ENCODE measurements at places on chromosomes 5 and 9.

DNA sequence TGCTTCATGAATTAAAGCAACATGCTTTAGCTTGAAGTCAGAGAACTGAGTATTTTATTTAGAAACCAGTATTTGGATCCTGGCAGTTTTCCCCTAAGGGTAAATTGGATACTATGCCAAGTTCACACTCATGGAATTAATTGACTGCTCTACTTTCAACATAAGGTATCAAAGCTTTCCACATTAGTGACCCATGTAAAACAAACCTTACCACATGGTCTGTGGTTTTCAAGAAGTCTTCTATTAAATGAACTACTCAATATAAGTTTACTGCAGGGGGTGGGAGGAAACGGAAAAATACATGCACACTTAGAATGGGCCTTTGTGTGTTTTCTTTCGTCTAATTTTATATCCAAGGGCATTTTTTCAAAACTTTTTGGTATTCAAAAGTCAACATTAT is 232.0 kb upstream of the FBXL7 start:
- DNase-seq, result no peak

GRCh38 chr9:104608336-104608735 is 2.9 kb upstream of the OR13C2 start:
- DNase-seq, result peak; percentile 0

GRCh38 chr5:102807878-102808502 is 52.9 kb downstream of the PAM start:
- no peak for DNase-seq

DNA sequence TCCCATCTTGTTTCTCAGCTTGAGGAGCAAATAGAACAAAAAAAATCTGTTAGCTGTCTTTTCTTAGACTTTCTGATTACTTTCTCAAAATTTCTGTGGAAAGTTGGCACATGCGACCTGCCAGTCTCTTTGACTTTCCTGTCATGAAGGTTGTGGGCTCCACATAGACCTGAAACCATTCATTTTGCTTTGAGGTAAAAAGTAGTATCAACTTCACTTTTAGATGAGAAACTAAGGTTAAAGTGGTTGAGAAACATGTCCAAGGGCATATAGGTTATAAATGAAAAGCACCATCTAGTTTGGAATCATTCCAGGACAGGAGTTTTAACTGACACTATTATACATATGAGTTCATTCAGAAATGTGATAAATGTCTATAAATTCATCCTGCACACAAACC is 42.7 kb downstream of the ST8SIA4 start:
- no peak for DNase-seq

DNA sequence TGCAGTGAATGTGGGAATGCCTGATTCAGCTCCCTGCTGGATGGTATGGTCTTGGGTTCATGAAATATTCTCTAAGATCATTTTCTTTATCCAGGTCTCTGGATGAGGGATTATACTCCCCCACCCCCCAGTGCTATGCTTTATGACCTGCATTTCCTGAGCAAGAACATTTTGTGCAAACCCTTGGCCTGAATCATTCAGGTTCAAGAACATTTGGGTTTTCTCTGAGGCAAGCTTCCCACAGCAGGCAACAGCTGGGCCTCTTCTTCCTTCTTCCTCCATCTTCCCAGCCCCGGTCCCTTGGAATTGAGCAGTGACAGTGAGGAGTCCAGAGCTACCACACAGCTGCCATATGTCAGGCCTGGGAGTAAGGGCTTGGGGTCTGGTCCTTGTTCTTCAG is 58.6 kb upstream of the TNFSF15 start:
- no peak for DNase-seq

DNA sequence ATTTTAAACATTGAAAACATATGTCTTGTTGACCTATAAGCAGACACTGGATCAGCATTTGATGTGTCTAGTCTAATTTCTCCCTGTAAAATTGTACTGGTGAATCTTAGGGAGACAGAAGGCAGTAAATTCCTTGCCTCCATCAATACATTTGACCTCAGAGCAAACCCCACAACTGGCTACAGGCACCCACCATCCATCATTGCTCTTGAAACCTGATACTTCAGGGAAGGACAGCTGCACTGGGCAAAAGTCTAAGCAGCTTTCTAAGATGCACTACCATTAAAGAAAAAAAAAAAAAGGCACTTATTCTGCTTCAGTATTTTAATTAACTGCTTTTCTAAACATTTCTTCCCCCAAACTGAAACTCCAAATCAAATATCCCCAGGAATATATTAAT is 1051.3 kb upstream of the DMAC1 start:
- no peak for DNase-seq

DNA sequence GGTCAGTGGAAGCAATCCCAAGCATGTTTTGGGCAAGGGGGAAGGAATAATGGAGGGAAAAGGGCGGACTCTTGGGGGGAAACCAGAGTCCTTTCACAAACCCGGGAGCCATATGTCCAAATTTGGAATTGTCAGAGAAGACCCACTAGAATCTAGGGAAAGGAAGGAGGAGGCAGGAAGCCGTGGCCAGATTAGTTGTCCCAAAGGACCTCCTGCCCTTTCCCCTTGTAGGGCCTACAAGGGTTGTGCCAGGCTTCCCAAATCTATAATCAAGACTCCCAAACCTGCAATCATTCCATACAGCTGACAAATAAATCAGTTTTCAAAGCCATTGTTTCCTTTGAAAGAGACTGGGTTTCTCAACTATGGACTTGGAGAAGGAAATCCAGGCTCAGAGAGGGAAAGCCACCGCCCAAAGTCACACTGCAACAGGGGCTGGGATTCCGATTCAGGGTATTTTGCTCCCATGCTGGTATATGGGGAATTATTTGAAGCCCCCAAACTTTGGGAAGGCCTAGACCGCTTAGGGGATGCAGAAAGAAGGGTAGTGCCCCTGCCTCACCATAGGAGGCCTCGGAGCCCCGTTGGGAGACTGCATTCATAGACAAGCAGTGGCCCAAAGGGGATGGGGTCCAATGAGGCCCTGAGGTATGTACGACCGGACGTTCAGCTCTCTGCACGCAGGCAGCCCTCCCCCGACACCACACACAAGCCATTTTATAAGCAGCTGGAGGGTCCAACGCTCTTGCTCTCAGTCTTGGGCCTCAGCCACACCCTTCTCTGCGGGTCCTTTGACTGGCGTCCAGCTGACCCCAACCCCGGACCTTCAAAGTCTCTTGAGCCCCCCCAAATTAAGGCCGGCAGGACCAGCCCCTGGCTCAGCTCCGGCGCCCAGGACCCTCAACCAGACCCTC is 815 bp downstream of the ANXA6 start:
- no peak for DNase-seq

GRCh38 chr9:110864011-110864410 is 174.3 kb downstream of the LPAR1 start:
- no peak for DNase-seq

- DNase-seq, result no peak
These were observed 7.4 kb downstream of the PTPRD start for GRCh38 chr9:10605388-10605787.

GRCh38 chr5:66987126-66987525 is 209.5 kb downstream of the CD180 start:
- DNase-seq, result no peak

GRCh38 chr9:31034311-31034710 is 1350.1 kb upstream of the ACO1 start:
- no peak for DNase-seq

- DNase-seq, result no peak
These were observed 44.2 kb upstream of the GNPDA1 start for GRCh38 chr5:142056816-142057696.

GRCh38 chr5:115825948-115826347 is 9.5 kb upstream of the CDO1 start:
- DNase-seq, result no peak

- no peak for DNase-seq
These were observed 266.8 kb downstream of the CYLC2 start for GRCh38 chr9:103261951-103262350.

DNA sequence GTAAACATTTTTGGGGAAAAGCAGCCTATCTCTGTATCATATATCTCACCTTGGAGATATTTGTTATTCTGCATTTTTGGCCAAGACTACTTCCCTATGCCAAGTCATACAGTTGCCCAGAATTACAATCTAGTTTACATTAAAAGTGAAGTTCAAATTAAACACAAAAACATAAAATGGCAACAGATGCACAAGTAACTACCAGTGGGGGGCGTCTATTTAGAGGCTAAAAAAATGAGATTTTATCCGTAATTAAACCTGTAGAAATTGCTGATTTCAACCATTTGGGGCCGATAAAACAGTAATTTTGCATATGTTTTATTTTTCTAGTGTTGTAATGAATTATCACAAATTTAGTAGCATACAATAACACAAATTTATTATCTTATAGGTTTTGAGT is 787.1 kb upstream of the CHD1 start:
- DNase-seq, result no peak

DNA sequence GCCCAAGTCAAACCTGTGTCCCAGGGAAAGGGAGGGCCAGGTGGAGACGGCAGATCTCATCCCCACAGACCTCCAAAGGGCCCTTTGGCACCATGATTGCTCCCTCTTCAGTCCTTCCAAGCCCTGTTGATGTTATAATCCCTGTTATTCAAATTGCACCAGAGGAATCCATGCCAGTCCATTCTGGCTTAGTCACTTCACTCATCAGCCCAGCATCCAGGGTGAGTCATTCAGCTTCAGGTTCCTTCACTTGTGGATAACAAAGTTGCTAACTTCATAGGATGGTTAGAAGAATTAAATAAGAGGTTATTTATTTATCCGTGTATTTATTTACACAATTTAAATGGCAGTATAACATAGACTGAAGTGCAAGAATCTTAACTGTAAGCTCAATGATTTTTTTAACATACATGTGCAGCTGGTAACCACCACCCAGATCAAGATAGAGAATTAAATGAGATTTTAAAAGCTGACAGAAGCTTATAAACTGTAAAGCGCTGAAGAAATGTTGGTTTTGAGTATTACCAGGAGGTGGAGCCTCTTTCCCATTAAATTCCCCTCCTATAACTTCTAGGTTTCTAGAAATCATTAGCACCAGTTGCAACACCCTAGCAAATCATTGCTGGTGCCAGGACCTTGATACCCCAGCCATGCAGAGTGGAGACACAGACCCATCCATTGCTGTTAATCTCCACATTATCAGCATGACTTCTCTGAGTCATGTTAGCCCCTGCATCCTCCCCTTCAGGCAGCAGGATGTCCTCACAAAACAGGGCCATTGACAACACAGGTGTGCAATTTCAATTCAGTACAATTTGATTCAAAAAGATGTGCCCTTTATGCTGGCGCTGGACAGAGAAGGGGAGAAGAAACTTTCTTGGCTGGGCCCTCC is 77.4 kb downstream of the SEC61B start:
- DNase-seq, result peak; percentile 74

DNA sequence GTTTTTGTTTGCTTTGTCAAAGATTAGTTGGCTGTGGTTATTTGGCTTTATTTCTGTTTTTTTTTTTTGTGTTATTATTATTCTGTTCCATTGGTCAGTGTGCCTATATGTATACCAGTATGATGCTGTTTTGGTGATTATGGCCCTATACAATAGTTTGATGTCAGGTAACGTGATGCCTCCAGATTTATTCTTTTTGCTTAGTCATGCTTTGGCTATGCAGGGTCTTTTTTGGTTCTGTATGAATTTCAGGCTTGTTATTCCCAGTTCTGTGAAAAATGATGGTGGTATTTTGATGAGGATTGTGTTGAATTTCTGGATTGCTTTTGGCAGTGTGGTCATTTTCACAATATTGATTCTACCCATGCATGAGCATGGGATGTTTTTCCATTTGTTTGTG is 312.8 kb downstream of the TAF11L14 start:
- DNase-seq, result no peak

GRCh38 chr9:129141066-129142041 is 30.1 kb downstream of the PTPA start:
- DNase-seq, result peak; percentile 74

DNA sequence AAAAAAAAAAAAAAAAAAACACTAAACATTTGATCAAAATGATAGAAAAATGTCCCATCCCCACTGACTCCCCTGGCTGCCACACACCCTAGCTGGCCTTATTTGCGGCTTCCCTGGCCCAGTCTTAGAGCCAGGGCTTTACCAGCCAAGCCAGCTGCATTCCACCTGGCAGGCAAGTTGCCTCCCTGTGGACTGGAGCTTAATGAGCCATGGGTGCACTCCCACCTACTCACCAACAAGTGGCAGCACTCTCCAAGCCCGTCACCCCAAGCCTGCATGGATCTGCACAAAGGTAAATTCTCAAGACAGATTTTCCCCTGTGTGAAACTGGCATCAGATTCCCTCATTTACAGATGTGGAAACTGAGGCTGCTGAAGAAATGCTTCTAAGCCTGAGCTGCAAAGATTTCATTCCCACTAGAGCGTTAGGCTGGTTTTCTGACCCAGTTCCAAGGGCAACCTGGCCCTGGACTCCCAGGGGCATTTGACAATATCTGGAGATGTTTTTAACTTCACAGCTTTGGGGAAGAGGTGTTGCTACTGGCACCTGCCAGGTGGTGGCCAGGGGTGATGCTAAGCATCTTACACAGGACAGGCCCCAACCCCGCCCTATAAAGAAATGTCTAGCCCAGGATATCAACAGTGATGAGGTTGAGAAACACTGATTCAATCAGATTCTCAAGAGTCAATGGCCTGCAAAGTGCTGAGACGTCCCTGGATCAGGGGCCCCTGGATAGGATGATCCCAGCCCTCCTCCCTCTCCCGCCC is 21.9 kb upstream of the VDAC1 start:
- DNase-seq, result peak; percentile 45

DNA sequence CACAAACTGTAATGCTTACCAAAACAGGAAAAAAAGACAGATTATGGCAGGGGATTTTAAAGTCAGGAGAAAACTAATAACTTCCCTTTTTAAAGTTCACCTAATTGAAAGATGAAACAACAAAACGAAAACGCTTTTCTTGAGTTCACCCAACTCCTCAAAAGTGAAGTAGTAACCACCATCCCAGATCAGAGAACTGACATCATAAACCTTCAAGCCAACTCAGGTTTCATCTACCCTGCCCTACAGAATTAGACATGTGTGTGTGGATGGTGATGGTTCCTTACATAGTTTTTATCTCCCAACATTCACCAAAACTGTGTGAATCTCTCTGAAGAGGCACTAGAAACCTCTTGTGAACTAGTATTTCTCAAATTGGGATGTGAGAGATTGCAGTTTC is 195.2 kb upstream of the PTGER4 start:
- DNase-seq, result peak; percentile 37

DNA sequence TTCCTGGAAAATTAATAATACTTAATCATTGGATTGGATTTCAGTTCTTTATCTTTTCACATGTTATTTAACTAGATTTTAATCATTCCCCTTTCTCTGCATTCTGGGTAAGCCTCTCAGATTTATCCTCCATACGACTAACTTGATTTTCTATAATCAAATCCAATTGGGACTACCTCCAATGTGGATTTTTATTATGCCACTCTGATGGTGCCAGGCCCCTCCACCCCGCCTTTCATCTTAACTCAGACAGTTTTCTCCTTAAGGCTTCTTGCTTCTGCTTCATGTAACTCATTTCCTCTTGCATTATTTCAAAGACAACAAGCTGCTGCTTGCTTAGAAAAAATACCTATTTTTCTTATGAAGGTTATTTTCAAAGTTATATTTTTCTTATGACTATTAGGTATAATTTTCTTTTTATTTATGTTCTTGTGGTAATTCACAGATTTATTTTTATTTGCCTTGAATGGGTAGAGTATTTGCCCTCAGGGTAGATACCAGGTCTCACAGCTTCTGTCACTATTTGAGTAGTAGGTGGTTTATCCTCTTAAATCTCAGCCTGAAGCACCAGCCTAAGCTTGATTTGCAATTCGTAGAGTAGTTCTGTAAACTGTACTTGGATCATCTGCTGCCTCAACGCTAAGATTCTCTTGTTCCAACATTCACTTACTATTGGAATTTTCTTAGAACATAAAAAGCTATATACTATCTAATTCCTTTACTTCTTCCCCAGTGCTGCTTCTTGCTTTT is 659.0 kb upstream of the ARRDC3 start:
- no peak for DNase-seq
